T-cell (primary cell): ENCODE measurements at places on chromosomes 3 and 15.

DNA sequence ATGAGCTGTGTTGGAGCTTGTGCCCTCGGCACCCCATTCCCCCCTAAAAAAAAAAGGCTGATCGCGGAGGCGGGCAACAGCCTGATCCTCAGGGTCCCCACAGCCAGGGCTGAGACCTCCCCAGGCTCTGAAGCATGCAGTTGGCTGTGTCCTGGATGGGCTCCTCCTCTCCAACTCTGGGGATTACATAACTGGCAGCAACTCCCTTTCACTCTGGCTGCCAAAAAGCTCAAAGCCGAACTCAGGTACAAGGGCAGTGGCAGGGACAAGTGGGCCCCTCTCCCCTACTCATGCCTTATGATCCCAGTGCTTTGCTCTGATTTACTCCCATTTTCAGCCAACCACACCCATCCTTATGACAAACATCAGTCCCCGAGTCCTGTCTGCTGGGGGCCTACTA lies 18.3 kb downstream of the TPRA1 start:
- no peak for DNase-seq

- DNase-seq: peak; percentile 39
Measured at GRCh38 chr3:196740481-196741248, 1.0 kb downstream of the PAK2 start.

- DNase-seq: no peak
Measured at GRCh38 chr3:14077310-14077709, 47.4 kb downstream of the CHCHD4 start.

DNA sequence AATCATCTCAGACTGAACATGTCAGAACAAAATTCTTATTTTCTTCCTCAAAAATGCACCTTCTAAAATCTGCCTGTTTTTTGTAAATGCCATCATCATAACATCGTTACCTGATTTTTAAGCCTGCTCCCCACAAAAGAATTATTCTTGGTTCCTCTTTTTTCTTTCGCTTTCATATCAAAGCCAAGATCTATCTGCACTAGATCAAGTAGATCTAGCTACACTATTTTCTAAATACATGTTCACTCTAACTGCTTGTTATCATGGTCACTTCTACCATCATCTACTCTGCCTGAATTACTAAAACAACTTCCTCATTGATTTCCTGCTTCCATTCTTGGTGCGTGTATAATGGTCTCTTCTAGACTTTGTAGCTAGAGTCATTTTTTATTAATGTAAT lies 217.7 kb downstream of the ARPP21 start:
- DNase-seq: no peak

DNA sequence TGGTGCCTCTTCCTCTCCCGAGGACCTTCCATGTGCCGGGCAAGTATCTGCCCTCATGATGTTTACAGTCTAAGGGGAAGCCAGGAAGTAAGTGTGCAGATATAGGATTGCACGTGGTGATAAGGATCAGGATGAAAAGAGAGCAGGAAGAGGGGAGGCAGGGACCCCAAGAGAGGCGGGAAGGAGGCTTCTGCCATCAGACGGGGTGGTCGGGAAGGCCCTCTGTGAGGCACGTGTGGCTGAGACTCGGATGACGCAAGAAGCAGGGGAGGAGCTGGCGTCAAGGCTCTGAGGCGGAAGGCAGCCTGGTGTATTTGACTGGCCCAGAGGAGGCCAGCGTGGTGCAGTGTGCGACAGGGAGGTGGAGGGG lies 762 bp upstream of the IQSEC1 start:
- DNase-seq: no peak

GRCh38 chr15:89817701-89818280 lies 3.1 kb upstream of the ANPEP start:
- DNase-seq: no peak

GRCh38 chr3:111712294-111713167 lies 117.4 kb upstream of the ZBED2 start:
- no peak for DNase-seq
